ENCODE measurements at places on chromosomes 3 and 15.

DNA sequence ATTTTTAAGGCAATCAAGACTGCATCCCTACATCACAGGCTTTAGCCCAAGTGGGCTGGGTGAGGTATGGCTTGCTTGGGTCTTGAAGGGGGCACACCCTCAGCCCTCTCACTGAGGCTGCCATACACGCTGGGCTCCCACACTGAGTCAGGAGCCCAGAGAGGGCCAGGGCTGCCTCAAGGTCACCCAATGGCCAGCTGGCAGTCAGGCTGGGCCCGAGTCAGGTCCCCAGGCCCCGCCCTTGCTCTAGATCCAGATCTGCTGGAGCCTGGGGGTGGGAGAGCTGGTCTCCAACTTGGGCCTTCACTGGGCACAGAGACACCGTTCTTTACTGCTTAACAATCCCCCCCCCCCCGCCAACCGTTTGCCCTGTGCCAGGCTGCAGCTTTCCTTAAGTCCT is 88.1 kb downstream of the IQSEC1 start:
- no peak for DNase-seq

GRCh38 chr15:55884223-55884622 is 109.2 kb downstream of the NEDD4 start:
- DNase-seq = no peak

DNA sequence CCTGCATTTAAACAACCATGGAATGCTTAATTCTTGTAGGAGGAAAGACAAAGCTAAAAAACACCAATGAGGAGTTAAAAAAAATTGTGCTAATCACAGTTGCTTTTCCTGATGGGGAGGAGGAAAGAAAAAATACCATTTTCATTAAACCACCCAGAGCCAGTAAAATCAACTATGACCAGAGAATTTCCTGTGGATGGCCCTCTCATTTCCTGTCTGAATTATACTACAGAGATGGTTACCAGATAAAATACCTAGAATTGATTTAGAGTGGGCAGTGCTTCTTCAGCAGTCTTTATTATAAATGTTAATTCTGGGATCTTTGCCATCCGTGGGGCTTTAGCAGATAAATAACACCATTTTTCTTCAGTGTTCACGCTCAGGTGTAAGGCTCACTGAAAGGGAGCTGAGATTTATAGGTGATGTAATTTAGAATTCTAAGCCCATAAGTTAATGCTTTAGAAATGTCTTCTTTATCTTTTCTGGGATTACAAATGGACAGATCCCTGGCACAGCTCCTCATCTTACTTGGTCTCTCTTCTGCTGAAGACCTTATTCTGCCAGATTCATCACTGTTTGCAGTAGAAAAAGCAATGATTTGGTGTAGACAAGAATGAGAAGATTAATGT is 37.9 kb downstream of the RETNLB start:
- DNase-seq = no peak

GRCh38 chr15:67194171-67195114 is 60.0 kb downstream of the AAGAB start:
- DNase-seq = no peak

DNA sequence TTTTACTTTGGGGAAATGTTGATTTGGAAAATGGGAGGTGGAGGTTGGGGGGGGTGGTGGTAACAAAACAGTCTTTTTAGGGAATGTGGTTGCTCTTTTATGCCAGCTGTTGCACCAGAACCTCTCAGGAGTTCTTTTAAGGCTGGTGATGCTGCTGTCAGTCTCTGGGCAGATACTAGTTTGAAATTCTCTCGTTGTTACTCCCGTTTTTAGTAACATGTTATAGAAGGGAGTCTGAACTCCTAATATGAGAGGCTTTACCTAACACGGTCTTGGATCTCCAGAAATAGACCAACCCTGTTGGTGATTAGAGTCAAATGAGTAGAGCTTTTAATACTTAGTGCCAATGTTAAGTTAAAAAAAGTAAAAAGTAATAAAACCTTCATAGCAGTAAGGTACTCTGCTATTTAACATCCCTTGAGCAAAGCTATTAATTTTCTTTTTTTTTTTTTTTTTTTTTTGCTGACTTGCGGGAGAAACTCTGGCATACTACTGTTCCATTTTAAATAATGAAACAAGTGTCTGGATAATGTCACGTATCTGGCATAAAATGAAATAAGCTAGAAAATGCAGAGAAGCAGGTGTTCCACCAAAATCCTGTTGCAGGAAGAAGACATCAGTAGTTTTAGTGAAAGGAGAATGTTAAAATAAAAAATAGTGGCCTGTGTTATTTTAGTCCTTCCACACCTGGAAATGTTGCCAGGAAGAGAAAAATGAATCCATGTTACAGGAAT is 156.7 kb downstream of the CACNA1D start:
- DNase-seq = no peak

DNA sequence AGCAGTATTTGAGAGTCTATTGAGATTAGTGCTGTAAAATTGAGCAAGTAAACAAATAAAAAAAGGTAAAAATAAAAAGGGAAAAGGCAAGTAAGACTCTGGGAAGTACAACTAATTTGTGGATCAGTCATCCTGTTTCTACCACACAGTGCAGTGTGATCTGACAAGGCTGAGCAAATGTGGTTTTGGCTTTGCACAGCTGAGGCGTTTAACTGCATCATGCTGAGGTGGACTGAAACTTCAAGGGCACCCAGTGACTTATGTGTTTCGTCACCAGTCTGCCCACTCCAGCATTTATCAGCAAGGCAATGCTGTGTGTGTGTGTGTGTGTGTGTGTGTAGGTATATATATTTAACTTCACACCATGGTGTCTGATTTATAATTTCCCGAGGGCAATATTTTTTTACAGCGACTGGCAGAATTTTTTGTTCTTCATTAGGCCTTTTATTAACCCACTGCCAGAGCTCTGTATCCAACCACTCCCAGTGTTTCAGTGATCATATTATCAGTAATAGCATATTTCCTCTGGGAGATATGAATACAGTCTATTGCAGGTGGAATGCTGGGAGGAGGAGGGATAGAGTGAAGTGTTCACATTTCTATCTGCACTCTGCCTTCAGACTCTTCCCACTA is 131.5 kb upstream of the SATB1 start:
- DNase-seq = peak; percentile 14
